ENCODE measurements at places on chromosomes 11 and 22. TPM values are rescaled to one million over a fixed set of nuclear protein-coding genes. Genes with fewer than 3 reads are reported as not detected.

GRCh38 chr11:73314117-73314961 is 6.3 kb downstream of the ARHGEF17 start:
- no peak for ATAC-seq

DNA sequence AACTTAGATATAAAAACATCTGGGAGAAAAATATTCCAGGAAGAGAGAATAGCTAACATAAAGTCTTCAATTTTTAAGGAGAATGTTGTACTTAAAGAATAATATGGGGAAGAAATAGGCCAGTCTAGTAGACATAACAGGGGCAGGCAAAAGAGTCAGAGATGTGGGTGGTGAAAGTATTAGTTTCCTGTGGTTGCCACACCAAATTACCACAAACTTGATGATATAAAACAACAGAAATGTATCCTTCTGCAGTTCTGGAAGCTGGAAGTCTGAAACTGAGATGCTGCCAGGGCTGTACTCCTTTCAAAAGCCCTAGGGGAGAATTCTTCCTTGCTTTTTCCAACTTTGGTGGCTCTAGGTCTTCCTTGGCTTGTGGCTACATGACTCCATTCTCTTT is 1309.7 kb downstream of the LRRC4C start:
- no peak for ATAC-seq

- ATAC-seq, result no peak
Observed at GRCh38 chr11:26493616-26494015, 78.4 kb downstream of the MUC15 start.

DNA sequence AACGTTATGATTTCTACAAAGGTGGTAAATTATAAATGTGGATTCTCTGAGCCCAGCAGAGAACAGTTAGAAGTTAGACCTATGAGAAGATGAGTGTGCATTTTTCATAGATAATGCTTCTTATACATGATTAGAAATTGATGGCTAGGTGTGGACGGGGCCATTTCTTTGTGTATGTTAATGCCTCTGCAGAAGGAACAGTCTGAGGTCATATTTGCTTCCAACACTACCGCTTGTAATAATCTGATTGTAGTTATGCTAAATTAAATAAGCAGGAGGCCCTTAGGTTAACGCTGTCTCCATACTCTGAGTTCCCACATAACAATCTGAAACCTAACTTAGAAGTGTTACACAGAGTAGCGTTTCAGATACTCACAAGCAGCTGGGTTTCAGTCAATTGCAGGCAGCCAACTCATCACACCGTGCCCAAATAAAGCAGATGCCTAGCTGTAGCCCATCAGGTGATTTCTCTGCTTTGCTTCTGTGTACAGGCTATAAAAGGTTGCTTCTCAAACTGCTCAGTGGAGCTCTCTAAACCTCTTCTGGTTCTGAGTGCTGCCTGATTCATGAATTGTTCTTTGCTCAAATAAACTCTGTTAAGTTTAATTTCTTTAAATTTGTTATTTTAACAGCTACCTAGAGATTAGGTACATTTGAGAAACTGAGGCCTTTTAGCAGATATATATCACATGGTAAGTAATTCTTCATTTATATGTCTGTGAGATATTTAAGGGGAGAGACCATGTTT is 638.8 kb upstream of the CCDC90B start:
- ATAC-seq, result no peak

DNA sequence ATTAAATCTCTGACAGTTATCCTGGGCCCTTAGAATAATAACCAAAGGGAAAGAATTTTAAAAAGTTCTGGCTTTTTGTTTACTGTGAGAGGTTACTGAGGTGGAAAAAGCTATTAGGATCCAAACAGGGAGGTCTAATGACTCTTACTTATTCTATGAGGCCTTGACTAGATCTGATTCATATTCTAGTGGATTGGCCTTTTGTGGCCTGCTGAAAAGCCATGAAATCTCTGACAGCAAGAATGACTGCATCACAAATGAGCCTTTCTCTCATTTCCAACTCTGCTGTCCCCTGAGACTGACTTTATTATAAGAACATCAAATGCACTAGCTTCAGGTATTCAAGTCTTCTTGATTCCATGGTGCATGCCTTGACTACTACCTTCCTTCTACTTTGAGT is 1797.6 kb downstream of the LRRC4C start:
- no peak for ATAC-seq

The LRRC4C gene
- total RNA-seq, result 0.28 TPM

The ASCL2 gene
- total RNA-seq, result 2.0 TPM

GRCh38 chr11:4087551-4087950 is 7.0 kb upstream of the RRM1 start:
- no peak for ATAC-seq

Measured in esophagus mucosa (tissue), 1 donor.